ENCODE measurements at places on chromosomes 12 and 14. TPM values are rescaled to one million over a fixed set of nuclear protein-coding genes. Genes with fewer than 3 reads are reported as not detected.

DNA sequence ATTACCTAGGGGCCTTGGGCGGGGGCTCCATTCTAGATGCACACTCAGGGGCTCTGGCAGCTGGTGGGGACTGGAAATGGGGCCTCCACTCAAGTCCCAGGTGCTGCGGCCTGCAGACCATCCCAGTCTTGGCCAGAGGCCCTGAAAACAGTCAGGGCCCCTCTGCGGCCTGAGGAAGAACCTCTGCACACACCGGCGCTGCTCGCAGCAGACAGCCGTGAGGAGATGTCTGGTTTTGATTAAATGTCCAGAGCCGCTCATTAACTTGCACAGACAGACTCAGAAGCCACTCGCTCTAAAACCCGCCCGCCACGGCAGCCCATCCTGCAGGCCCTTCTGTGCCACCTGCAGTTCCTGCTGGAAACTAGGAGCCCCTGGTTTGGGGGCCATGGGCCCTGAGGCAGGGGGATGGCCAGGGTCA is 36.4 kb upstream of the NCOR2 start:
- no peaks in the 10 kb centered on the region for H3K27me3 ChIP-seq
- no peaks in the 10 kb centered on the region for H3K36me3 ChIP-seq
- no peak overlapping the region for H3K27ac ChIP-seq
- H3K4me3 ChIP-seq = no peak overlapping the region
- no peak for DNase-seq

DNA sequence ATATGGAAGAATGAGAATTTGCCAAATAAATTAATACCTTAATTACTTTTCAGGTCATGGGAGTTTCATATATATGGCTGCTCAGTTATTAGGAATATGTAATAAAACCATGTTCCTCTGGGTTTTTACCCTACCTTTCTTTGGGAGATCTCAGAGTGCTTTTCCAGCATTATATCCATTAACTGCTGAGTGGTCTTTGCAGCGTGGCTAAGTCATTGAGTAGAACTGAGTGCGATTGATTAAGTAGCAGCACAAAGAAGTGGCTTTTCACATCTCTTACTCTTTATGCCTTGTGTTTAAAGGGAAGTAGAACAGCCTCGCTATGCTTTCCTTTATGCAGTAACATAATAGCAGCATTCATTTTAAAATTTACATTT is 340.1 kb downstream of the SNAPC1 start:
- H3K4me3 ChIP-seq = no peak overlapping the region
- H3K27me3 ChIP-seq = no peaks in the 10 kb centered on the region
- no peaks in the 10 kb centered on the region for H3K36me3 ChIP-seq

The LBHD2 gene
- total RNA-seq = not detected

DNA sequence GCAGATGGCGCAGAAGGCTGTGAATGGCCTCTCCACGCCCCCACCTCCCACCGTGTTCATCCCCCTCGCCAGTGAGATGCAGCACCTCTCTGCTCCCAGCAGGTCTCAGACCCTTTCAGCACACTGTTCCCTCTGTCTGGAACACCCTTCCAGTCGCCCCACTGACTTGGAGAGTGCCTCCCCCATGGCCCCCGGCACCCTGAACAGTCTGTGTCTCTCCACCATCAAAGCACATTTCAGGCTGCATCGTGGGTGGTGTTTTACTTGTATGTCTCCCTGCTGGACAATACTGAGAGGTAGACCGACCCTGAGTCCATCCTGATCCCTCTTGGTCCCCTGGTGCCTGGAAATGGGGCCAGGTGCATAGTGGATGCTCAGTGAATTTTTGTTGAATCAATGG is 34.9 kb downstream of the CACNA2D4 start:
- no peak for DNase-seq
- H3K27ac ChIP-seq = no peak overlapping the region
- H3K4me1 ChIP-seq = no peaks in the 10 kb centered on the region
- no peaks in the 10 kb centered on the region for H3K27me3 ChIP-seq
- no peak overlapping the region for H3K4me3 ChIP-seq
- no peaks in the 10 kb centered on the region for H3K36me3 ChIP-seq

- H3K27ac ChIP-seq = no peak overlapping the region
- H3K4me3 ChIP-seq = no peak overlapping the region
- DNase-seq = no peak
- no peaks in the 10 kb centered on the region for H3K36me3 ChIP-seq
- no peaks in the 10 kb centered on the region for H3K27me3 ChIP-seq
Observed at GRCh38 chr12:77742631-77743030, 88.1 kb upstream of the NAV3 start.

The NUAK1 gene
- total RNA-seq = 0.08 TPM

The OLR1 gene
- total RNA-seq = 0.08 TPM

GRCh38 chr12:6996040-6996441 is 22.2 kb downstream of the LPCAT3 start:
- peaks cover 6% of the 10 kb centered on the region for H3K36me3 ChIP-seq
- H3K27ac ChIP-seq = no peak overlapping the region

GRCh38 chr14:77206261-77206824 is 24.7 kb downstream of the TMEM63C start:
- H3K27me3 ChIP-seq = peaks cover 2% of the 10 kb centered on the region
- no peaks in the 10 kb centered on the region for H3K4me1 ChIP-seq
- H3K4me3 ChIP-seq = no peak overlapping the region
- no peaks in the 10 kb centered on the region for H3K36me3 ChIP-seq
